ENCODE measurements at places on chromosomes 2 and 18.

DNA sequence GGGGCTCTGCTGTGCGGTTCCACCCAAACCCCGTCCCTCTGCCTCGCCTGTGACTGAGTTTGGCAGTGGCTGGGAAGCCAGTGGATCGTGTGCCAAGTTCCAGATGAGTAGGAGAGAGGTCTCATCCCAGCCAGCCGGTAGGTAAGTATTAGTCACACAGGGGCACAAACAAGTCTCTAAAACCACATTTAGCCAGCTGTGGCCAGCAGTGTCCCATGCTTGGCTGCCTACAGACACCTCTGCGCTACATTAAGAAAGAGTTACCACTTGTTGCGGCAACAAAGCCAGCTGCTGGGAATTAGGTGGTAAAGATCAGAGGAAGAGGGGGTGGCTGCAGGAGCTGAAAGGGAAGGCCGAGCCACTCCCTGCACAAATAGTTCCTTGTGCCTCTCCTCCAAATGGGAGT is 81.2 kb downstream of the GATA6 start:
- peak; percentile 92 for DNase-seq

GRCh38 chr18:52475325-52475724 is 135.3 kb downstream of the DCC start:
- no peak for DNase-seq

- DNase-seq, result no peak
Measured at GRCh38 chr18:50636366-50637057, 76.6 kb downstream of the MAPK4 start.

DNA sequence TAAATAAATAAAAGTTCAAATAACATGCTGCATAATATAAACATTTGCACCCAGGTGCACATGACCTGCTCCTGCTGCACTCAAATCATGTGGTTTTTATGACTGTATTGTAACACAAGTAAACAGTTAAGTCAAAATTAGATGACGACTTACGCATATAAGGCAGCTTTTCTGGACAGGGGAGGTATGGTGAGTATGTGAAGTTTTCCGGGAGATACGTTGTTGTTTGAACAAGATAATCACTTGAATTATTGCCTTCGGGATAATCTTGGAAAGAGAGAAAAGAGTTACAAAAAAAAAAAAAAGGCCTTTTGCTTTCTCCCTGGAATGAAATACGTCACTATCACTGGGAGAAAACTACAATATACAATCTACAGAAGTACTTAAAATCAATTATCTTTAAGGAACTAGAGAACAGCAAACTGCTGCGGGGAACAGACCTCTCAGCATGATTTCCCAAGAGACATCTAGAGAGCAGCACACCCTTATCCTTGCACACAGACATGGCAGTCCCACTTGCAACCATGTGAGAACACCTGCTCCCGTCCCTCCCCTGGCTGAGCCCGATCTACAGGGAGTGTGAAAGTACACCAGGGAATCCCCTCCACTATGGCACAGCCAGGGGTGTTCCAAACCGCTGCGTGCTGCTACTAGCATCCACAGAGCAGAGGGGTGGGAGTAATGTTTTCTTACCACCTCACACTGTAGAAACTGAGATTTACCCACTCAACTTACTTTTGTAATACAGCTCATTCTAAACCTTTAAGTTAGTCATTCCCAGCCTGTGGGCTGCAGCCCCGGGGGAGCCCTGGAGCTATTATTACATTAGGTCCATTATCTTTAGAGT is 26.3 kb downstream of the B4GALT6 start:
- no peak for DNase-seq

DNA sequence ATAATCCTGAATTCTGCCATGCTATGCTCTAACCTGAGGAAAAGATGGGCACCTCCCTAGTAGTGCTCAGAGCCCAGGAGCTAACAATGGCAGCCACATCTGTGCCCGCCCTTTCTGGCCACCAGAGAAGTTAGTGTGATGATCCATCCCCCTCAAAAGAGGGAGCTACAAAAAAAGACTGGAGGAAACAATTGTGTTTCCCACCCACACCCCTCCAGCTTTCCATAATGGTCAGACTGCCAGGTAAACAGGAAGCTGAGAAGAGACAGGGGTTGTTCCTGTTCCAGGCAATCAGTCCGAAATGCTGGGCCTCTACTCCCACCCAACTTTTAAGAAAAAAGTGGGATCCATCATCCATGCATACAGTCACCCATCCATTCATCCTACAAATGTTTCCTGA is 3.2 kb downstream of the TBC1D8 start:
- no peak for DNase-seq

DNA sequence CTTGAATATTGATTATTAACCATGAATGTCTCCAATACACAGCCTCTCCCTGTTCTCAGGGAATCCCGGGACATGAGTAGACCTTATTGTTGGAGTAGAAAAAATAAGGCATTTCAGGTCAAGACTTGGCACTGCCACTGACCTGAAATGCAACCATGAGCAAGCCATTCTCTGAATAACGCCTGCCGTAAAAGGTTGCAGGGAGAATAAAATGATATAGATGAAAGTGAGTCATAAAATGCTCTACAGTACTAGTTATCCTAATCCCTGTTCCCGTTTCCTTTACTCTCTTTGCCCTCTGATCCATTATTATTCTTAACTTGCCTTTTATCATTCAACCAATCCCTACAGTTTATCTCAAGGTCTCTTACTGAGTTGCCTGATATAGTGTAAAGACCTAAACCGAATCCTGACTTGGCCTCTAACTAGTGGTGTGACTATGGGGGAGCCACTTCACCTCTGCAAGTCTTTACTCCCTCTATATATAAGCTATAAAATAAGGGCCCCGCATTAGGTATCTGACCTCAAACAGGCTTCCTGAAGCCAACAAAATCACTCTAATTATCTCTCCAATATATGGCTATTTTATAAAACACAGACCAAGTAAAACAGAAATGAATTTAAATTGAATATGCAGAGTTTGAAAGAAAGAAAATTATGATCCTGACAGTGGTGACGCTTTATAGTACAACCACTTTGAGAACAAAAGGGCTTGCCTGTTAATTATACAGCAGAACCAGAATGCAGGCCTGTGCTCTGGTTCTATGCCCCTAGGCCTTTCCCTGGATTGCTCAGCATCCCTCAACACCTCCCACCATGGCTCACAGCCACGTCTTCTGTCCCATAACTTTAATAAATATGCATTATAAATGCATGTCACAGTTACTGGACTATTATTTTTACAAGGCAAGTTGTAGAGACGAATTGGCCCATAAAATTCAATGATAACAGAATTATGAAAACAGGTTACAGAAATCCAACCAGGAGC is 183.1 kb downstream of the STK39 start:
- DNase-seq, result no peak

DNA sequence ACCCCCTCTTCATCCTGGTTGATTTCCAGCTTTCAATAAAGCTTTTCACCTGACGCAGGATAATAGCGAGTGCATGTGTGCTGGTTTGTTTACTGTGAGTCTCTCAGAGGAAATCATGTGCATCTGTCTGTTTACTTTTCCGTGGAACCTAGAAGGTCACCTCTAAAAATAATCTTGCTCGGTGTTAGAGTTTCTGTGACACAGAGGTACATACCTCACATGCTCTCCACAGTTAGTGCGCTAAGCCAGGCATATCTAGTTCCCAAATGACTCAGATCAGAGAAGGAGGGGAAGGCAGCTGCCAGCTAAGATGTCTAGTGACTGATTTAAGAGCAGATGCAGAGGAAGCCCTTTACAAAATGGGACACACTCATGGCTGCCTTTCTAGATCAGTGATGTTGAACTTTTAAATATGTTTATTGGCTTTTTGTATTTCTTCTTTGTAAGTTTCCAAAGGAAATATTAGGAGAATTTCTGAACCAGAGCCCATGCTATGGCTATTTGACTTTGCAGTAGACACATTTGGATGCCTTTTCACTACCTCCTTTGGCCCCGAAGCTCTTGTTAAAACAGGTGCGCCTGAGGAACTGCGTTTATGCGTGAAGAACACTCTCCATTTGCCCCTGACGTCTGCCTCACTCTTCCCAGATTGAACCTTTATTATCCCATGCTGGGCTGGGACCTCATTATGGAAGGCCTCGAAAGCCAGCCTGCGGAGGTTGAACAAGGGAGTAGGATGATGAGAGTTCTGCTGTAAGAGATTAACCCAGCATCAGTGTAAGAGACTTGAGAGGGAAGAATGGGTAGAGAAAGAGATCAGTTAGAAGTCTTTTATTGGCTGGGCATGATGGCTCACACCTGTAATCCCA is 145.6 kb downstream of the FAM161A start:
- DNase-seq, result peak; percentile 57

GRCh38 chr2:141522702-141523101 is 608.1 kb downstream of the LRP1B start:
- no peak for DNase-seq

GRCh38 chr2:203841654-203842053 is 25.9 kb upstream of the CTLA4 start:
- no peak for DNase-seq

- DNase-seq, result no peak
Measured at GRCh38 chr2:205589479-205589878, 92.8 kb upstream of the NRP2 start.

- DNase-seq, result no peak
Measured at GRCh38 chr2:193348055-193348454, 1153.3 kb upstream of the TMEFF2 start.

DNA sequence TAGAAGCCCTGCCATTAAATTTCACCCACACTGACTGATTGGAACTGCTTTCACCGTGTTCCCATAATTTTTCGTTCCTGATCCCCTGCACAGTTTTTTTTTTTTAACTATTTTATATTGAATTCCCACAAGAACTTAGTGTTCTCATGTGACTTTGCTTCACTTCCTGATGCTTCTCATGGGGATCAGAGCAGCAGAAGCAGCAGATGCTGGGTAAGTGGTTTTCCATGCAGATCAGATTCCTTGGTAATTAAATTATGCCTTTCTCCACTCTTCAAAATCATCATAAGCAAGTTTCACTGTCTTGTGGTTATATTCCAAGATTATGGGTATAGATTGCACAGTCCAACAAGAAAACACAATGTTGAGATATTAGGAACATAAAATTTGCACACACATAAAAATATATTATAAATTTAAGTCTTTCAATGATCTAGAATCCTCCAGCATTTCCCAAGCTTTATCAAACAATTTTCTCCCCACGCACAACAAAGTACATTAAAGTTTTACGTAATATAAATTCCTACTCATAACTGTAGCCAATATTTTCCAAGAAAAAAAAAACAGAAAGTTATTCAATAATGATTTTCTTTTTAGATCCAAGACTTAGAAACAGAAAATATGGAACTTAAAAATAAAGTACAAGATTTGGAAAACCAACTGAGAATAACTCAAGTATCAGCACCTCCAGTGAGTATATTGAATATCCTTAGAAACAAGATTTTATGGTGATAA is 277.9 kb downstream of the GULP1 start:
- no peak for DNase-seq

- peak; percentile 22 for DNase-seq
Measured at GRCh38 chr2:177673602-177674595, 281.3 kb downstream of the AGPS start.

- no peak for DNase-seq
Measured at GRCh38 chr2:224085811-224086210, 46.7 kb upstream of the SERPINE2 start.

DNA sequence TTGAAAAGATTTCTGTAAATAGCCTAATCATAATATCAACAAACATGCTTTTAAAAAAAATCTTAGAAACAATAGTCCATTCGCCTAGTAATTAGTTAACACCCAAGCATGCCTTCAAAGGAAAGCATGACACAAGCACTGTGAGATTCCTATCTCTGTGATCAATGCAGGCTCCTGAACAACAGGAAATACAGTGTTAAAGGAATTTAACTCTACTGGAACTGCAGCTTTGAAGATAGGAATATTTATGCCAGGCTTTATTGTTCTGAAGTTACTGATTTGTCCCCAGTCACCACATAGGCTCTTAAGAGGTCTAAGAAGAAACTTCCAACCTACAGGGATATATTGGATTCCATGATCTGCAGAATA is 15.4 kb upstream of the FAM124B start:
- DNase-seq, result no peak

- DNase-seq, result no peak
Measured at GRCh38 chr18:49739275-49739674, 74.1 kb downstream of the ACAA2 start.

- DNase-seq, result no peak
Measured at GRCh38 chr2:186755066-186755465, 61.2 kb downstream of the FAM171B start.

GRCh38 chr2:119178776-119179175 is 20.2 kb upstream of the C1QL2 start:
- no peak for DNase-seq

DNA sequence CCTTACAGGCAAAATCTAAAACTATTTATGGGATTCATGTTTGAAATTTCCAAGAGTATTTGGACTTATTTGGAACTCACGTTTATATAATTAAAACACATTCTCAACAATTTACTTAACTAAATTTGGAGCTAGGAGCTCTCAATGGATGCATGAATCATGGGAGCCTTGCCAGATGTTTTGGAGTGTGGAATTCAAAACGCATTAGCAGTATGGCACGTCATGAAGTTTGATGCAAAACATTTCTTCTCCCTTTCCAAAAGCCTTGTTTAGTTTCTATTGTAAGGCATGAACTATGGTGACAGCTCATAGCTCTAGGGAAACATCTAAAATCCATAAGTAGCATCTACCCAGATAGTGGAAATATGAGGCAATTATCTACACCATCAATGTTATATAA is 701.6 kb downstream of the SATB2 start:
- DNase-seq, result no peak

GRCh38 chr2:225122583-225123486 is 80.6 kb upstream of the DOCK10 start:
- DNase-seq, result no peak

DNA sequence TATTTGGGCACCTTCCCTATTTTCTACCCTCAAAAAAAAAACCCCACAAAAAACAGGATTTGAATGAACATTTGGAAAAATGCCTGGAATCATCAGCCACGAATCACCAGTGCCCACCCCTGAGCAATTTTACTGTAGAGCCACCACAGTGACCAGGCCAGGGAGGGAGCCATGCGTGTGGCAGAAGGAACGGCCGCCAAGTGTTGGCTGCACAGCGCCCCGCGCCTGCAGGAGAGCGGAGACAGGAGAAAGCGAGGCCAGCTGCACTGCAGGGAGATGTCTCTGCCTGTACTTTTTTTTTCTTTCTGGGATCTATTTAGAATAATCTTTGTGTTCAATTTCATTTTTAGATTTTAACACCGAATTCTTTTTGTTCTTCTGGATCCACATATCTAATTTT is 269.3 kb upstream of the RAB12 start:
- no peak for DNase-seq

DNA sequence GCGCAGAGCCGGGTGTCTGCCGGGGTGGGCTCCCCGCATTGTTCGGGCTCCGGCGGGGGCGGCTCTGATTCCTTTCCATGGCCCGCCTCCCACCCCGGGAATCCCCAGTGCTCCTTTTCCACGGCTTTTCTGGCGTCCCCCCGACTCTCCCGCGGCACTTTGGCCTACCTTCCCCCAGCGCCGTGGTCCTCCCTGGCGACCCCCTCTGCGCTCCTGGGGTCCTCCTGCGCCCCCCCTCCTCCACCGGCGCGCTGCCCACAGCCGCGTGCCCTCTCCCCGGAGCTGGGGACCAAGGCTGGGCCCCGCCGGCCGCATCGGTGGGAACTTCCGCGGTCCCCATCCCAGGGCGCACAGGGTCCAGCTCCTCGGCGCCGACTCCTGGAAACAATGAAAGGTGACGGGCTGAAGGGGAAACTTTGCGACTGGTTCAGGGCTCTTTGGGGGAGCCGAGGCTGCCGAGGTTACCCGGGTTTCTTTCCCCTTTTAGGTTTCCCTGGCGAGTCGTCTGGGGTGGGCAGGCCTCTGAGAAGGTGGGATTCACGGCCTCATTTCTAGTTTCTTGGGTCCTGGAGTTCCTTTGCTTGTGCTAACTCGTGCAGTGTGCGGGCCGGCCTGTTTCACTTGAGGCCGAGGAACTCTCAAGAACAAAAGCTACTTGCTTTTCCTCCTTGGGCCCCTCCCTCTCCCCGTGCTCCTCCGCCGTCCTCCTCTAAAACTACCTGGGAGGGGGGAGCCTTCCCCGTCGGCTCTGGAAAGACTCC is 2.2 kb downstream of the TGIF1 start:
- DNase-seq, result peak; percentile 73

Data from urothelium cell line (cell line).